Transverse colon (tissue), 4 donors: ENCODE measurements at places on chromosomes 1 and 21. TPM values are rescaled to one million over a fixed set of nuclear protein-coding genes. Genes with fewer than 3 reads are reported as not detected.

The DEPDC1 gene
- total RNA-seq: 2.7 TPM

- peak overlapping the region; percentile 59 for H3K4me3 ChIP-seq
- peak; percentile 67 for DNase-seq
- no peaks in the 10 kb centered on the region for H3K36me3 ChIP-seq
- peak overlapping the region; percentile 40 for H3K27ac ChIP-seq
- peaks cover 81% of the 10 kb centered on the region for H3K27me3 ChIP-seq
These were observed 623 bp downstream of the GNG4 start for GRCh38 chr1:235648954-235649367.

DNA sequence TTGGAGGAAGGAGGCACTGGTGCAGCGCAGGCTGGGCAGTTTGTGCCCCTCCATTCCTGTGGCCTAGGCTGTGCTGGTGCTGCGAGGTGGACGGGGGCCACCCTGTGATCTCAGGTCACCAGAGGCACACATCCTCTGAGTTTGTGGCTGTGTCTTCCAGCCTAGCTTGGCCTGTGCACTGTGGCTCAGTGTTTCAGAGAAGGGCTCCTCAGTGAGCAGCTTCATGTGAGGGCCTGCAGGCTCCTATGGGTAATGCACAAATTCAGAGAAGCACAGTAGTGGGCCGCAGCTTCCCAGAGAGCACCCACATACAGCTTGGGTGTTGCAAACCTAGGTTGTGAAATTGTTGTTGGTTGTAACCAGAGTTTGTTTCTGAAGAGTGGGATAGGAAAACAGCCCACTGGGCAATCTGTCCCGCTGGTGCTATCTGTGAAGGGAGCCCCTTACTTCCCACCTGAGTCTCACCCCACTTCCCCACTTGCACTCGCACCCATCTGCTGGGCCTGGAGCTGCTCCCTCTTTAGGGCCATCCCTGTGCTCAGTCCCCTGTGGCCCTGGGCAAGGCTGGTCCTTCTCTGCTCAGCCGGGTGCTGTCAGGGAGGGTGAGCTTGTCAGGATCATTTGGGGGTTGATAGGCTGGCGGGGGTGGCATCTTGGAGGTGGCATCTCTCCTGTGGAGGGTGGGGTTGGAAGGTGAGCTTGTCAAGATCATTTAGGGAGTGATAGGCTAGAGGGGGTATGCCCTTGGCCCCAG, 30.2 kb downstream of the SNAP47 start:
- H3K36me3 ChIP-seq: no peaks in the 10 kb centered on the region
- H3K27ac ChIP-seq: no peak overlapping the region
- no peaks in the 10 kb centered on the region for H3K27me3 ChIP-seq
- DNase-seq: no peak
- H3K4me3 ChIP-seq: no peak overlapping the region
- H3K4me1 ChIP-seq: peaks cover 16% of the 10 kb centered on the region

GRCh38 chr1:16614361-16615252, 1.2 kb upstream of the NBPF1 start:
- no peaks in the 10 kb centered on the region for H3K27me3 ChIP-seq
- peak; percentile 24 for DNase-seq
- no peak overlapping the region for H3K4me3 ChIP-seq
- no peaks in the 10 kb centered on the region for H3K36me3 ChIP-seq
- peaks cover 20% of the 10 kb centered on the region for H3K4me1 ChIP-seq
- H3K27ac ChIP-seq: no peak overlapping the region

DNA sequence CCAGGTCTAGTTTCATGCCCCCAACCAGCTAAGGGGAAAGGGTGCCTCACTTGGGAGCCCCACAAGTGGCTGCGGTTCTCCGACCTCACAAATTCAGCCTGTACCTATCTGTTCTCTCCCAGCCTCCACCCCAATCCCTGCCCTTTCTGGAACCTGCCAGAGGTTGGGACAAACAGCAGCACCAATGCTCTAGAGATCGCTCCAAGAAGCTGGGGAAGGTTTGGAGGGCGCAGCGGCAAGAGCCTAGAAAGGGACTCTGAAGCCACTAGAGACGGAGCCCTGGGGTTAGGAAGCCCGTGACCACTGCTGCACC, 243.4 kb upstream of the VAMP3 start:
- no peaks in the 10 kb centered on the region for H3K4me1 ChIP-seq
- no peak overlapping the region for H3K4me3 ChIP-seq
- H3K27ac ChIP-seq: no peak overlapping the region
- H3K27me3 ChIP-seq: no peaks in the 10 kb centered on the region

DNA sequence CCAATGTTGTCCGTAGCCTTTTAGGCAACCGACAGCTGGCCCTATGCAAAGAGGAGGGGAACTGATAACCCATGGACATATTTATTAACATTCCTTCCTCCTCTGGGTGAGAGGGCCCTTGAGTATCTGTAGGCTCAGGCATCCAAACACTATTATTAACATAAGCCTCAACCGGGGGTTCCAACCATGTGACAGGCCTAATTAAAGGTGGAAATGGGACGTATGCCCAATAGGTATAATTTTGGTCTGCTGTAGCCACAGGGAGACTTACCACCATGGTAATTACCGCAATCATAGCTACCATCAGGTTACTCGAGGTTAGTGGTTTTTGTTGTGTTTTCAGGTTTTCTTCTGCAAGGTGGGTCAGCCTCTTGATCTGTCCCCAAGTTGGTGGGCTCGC, 5.3 kb downstream of the DAP3 start:
- no peak overlapping the region for H3K4me3 ChIP-seq
- no peak for DNase-seq
- no peak overlapping the region for H3K27ac ChIP-seq
